ENCODE measurements at places on chromosomes 4 and X.

DNA sequence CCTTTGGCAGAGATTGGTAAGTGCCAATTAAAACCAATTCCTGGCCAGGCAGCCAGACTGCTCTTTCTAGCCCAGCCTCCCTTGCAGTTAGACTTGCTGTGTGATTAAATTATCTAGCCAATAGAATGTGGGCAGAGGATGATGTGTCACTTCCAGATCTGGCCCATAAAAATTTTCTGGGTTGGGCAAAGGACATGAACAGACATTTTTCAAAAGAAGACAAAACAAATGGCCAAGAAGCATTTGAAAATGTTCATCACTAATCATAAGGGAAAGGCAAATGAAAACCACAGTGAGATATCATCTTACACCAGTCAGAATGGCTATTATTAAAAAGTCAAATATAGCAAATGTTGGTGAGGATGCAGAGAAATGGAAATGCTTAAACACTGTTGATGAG lies 71.4 kb upstream of the STIM2 start:
- DNase-seq, result no peak

DNA sequence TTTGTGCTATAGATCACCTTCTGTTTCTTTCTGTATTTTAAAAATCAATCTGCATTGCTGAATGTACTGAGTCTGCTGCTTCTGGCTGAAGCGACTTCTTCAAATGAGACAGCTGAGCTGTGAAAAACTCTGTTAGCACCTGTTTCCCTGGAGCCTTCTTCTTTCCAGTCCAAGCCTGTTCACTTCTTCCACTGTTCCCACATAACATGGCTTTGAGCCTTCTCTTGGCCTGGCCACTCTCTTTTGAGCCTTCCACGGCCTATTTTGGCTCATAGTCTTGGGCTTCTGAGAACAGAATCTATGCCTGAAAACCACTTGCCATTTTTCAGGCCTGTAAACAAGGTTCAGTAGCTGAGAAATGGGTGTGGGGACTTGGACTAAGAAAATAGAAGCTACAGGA lies 132.9 kb upstream of the IGFBP7 start:
- DNase-seq, result no peak

- DNase-seq, result no peak
Measured at GRCh38 chrX:49760290-49760890, 64.6 kb upstream of the PAGE1 start.

GRCh38 chr4:126058596-126058995 lies 743.8 kb downstream of the FAT4 start:
- no peak for DNase-seq
